ENCODE measurements at places on chromosomes 7 and 10.
A peak's percentile ranks its signal among the peaks of the same experiment; 100 is the strongest.

- DNase-seq: peak; percentile 87
Observed at GRCh38 chr10:114350751-114351150, 53.6 kb downstream of the AFAP1L2 start.

DNA sequence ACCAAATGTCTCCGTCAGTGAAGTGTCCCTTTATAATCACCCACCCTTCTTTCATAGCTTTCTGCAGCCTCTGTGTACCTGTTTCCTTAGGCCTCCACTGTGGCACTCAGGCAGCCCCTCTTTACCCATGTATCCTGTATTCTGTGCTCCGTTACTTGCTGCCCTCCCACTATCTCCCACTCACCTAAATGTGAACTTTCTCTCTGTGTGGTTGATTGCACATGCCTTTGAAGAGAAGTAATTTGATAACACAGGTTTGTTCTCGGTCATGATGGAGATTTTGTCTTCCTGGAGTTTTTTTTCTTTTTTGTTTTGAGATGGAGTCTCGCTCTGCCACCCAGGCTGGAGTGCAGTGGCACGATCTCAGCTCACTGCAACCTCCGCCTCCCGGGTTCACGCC lies 61.5 kb downstream of the REEP3 start:
- DNase-seq: no peak

DNA sequence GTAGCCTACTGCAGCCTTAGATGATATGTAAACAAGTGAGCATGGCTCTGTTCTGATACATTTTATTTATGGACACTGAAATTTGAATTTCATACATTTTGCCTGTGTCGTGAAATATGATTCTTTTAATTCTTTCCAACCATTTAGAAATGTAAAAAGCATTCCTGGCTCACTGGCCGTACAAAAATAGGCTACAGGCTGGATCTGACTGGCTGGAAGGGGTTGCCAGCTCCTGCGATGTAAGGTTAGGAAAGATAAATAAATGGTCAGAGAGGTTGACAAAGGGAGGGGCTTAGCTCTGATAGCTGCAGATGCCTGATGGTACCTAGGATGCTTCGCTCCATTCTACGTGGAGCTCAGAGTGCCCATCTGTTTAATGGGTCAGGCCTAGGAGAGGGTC lies 3.4 kb downstream of the ADCYAP1R1 start:
- no peak for DNase-seq

DNA sequence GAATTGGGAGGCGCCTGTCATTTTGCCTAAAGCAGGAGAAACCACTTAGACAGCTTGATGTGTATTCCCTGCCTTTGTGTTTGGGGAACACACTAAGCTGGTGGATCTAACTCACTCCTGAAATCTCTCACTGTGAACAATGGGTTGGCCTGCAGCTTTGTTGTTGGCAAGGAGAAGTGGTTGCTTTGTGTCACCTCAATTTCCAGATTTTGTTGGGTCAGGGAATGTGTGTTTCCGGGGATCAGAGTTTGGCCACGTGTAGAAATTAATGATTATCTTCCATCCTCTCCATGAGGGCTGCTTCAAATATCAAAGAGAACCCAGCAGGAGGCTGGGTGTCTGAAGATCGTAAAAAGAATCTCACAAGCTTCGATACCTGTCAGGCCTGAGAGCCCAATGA lies 27.8 kb downstream of the A1CF start:
- DNase-seq: no peak

- DNase-seq: no peak
Observed at GRCh38 chr10:124650263-124650662, 93.9 kb downstream of the FAM53B start.

DNA sequence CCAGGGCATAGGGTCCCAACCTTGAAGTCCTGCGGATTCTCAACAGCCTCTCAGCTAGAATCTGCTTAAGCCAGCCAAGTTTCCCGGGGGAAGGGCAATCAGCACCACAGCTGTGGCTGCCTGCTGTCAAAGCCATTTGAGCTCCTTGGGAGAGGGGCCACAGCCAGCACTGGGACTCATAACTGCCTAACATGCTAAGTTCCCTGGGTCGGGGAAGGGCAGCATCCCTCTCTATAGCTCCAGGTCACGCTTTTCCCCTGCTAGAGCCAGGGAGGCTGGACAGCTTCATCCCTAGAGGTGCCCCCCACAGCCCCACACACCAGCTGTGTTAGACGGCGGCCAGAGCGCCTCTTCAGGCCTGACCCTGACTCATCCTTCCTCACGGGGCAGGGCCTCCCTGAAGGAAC lies 49.6 kb upstream of the PDE1C start:
- no peak for DNase-seq

- no peak for DNase-seq
Observed at GRCh38 chr7:41148521-41148951, 554.4 kb downstream of the INHBA start.

GRCh38 chr7:20307119-20307518 lies 23.6 kb upstream of the ITGB8 start:
- DNase-seq: no peak

DNA sequence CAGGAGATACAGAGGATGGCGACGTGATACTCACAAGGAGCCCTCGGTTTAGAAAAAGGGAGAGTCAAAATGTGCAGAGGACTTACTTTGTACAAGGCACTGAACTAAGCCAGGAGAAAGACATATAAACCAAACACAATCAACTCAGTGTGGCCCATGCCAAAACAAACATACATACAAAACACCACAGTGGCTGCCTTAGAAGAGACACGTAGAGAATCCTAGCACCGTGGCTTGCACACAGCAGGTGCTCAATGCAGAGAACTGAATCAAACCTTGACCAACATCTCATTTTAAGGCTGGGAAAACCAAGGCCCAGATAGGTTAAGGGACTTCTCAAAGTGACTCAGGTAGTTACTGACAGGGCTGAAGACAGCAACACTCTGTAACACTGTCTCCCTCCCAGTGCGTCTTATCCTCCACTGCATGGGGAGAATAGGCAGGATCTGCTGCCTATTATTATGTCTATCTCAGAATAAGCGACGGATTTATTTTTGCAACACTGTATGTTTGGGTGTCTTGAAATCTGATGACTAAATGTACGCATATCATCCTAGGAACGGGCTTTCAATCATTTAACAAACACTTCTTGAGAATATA lies 11.0 kb downstream of the SORBS1 start:
- no peak for DNase-seq

- DNase-seq: no peak
Observed at GRCh38 chr10:4941540-4942330, 21.5 kb upstream of the AKR1C1 start.

DNA sequence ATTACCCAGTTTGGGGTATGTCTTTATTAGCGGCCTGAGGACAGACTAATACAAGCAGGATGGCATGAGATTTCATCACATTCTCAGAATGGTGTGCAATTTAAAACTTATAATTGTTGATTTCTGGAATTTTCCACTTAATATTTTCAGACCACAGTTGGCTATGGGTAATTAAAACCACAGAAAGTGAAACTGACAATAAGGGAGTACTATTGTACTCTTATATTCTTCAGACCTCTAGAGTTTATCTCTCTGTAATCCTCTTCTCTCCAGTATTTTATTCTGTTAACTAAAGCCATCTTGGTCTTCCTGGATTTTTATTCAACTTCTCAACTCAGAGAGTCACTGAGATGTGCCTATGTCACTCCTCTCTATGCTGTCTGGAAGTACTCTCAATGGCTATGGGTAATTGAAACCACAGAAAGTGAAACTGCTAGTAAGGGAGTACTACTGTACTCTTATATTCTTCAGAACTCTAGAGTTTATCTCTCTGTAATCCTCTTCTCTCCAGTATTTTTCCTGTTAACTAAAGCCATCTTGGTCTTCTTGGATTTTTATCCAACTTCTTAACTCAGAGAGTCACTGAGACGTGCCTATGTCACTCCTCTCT lies 118.3 kb downstream of the PPP1R17 start:
- no peak for DNase-seq

GRCh38 chr7:150400008-150400787 lies 21.1 kb downstream of the ZNF775 start:
- peak; percentile 43 for DNase-seq

DNA sequence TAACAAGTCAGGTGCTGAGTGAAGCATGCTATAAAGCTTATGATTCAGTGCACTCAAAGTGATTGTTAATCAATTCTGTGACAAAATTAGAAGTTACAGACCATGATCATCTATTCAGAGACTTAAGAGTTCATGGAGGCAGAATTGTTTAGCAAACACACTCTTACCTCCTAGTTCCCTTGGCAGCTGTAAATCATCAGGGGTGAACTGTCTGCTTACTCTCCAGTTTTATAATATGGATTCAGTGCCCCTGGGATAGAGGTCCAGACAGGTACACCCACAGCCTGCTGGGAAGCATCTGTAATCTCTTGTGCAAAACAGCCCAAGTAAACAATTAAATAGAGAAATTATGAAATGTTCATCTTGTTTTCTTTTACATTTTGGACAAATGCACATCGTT lies 835.0 kb upstream of the COBL start:
- no peak for DNase-seq

DNA sequence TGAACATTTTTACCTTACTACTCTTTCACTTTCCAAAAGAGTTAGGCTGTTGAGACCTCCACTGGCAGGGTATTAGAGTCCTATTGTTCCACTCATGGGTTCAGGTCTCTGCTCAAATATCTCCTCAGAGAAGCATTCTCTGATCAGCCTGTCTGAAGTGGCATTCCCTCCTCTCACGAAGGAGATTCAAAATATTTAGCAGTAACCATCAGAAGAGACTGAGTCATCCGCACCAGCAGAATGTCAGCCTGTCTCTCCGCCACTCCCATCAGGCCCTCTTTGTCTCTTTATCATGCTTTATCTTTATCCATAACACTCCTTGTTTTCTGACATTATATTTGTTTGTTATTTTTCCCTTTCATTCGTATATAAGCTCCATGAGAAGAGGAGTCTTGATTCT lies 79.1 kb downstream of the AASS start:
- DNase-seq: no peak

- no peak for DNase-seq
Observed at GRCh38 chr7:147586110-147586509, 1004.5 kb upstream of the C7orf33 start.

DNA sequence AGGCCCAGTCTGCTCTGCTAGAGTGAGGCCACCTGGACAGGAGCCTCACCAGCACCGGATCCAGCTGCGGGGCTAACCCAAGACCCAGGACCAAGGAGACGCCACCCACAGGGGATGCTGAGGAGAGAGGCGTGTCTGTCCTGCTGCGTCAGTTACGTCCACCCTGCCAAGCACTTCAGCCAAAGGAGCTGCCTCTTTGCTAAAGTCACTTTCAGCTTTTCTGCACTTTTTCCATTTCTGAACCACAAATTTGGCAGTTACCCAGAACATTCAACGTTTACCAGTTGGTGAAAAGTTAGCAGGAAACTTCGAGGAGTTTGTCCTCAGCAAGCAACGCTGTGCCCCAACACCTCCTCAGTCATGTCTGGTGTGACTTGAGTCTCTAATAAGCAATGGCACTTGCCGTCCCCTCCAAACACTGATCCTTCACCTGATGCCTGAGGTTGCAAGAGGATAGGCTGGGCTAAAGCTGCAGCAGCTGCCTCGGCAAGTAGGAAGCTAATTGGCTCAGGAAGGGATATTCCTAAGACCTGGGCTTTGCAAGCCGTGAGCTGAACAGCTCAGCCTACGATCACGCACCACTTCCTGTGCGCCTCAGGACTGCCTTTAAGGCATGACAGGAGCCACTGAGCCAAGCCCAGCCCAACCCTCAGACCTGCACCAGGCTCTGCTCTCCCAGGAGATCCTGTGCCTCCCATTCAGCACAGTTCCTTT lies 40.1 kb downstream of the KCNH2 start:
- peak; percentile 52 for DNase-seq

DNA sequence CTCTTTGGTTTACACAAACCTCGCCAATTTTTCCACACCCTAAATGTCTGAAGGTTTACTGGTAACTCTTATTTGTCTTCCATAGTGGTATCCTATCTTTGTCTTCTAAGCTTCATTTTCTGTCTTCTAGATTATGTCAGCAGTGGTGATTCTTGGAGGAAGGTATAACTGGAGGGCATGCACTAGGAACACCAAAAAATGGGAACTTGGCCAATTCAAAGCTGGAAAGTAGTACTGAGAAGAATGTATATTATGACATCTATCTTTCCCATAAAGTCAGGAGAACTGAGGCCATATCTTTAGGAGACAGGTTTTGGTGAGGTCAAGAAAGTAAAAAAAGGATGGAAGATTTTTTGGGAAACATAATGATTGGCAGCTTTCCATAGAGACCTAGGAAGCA lies 113.3 kb downstream of the CPEB3 start:
- no peak for DNase-seq

GRCh38 chr10:49412571-49412970 lies 16.7 kb upstream of the DRGX start:
- DNase-seq: no peak

GRCh38 chr7:32061346-32061745 lies 8.9 kb downstream of the PDE1C start:
- no peak for DNase-seq

DNA sequence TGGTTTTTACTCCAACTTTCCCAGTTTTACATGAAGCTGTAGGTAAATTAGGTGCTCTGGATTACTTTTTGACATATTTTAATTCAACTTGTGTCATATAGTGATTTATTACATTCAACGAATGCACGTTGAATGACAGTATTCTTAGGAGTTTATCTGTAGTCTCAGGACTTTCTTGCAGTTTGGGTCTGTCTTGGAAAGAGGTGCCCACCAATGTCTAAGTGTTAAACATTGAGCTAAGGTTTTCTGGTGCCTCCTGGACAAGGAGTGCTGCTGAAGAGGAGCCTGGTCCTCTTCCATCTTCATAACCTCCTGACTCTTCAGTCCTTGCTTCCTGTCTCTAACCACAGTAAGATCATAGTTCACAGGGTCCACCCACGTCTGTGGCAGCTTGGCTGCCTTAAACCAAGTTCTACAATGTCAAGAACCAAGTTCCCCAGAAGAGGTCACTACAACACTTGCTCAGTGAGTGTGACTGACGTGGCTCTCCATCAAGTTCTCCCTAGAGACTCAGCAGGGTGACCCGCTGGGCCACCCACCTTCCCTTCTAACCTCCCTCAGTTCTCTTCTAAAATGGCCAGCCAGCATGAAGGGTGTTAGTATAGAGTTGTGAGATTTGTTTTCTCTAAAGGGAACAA lies 6.1 kb downstream of the NPY start:
- DNase-seq: no peak

- no peak for DNase-seq
Observed at GRCh38 chr7:104366390-104366789, 38.0 kb downstream of the LHFPL3 start.

- no peak for DNase-seq
Observed at GRCh38 chr10:35025916-35026315, 64.2 kb downstream of the CUL2 start.

GRCh38 chr10:16632996-16633395 lies 111.3 kb upstream of the C1QL3 start:
- no peak for DNase-seq

DNA sequence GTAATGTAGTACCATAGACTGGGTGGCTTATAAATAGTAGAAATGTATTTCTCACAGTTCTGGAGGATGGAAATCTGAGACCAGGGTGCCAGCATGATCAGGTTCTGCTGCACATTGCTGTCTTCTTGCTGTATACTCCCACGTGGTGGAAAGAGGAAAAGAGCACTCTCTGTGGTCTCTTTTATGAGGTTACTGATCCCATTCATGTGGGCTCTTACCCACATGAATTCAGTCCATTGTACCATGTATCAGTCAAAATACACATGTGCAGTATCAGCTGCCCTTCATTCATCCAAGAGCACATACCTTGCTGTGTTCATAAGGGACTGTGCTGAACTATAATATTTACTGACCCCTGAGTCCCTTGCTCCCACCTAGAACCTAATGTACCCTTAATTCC lies 17.1 kb downstream of the PNLIPRP2 start:
- DNase-seq: no peak

- no peak for DNase-seq
Observed at GRCh38 chr10:32033171-32033570, 23.1 kb downstream of the KIF5B start.

- DNase-seq: no peak
Observed at GRCh38 chr10:22658745-22659410, 55.5 kb downstream of the PIP4K2A start.
